ENCODE measurements at places on chromosomes 4 and X. TPM values are rescaled to one million over a fixed set of nuclear protein-coding genes. Genes with fewer than 3 reads are reported as not detected.

GRCh38 chr4:176671532-176671931 is 121.2 kb downstream of the VEGFC start:
- no peak for DNase-seq

- no peak for DNase-seq
Observed at GRCh38 chr4:118775405-118775804, 60.5 kb downstream of the SEC24D start.

DNA sequence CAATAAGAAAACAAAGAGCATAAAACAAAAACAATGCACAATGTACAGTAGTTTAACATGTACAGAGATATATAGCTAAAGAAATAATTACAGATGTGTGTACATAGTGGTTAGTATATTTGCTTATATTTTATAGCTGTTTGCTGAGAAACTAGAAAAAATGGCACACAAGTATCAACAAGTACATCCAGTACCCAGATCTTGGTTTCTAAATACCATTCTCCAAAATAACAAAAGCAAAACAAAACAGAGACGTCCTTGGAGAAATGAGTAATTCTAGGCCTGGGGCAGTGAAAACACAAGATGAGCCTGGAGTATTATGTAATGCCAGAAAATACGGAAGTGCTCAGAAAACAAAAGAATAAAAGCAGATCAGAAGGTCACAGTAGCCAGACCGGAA is 189.6 kb downstream of the TMEM47 start:
- DNase-seq: no peak

DNA sequence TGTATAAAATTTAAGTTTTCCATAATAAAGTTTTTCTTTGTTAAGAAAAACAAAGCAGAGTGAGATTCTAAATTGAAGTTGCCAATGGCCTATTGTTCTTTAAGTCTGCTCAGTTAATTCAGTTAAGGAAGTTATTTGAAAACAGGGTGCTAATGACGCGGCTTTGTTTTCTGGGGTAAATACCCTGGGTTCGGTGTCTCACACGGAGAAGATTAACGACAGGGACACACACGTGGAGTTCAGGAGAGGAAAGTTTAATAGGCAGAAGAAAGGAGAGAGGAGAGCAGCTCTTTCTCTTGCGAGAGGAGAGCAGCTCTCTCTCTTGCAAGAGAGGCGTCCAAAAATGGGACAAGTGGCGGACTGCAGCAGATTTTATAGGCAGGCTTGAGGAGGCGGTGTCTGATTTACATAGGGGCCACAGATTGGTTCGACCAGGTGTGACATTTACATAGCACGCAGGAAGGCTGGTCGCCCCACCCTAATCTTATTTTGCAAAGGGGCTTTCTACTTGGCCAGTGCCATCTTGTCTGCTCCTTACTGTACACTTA is 9.6 kb downstream of the CA5B start:
- no peak for DNase-seq

FGFR3 gene
- 476 TPM for total RNA-seq

PLS3 gene
- 202 TPM for total RNA-seq

CDKL2 gene
- total RNA-seq: 1.4 TPM

RS1 gene
- total RNA-seq: not detected

RBM47 gene
- 38.4 TPM for total RNA-seq

Data from lower leg skin (tissue), 4 donors.